Hepatocyte (in vitro differentiated cells): ENCODE measurements at places on chromosomes 12 and 14. TPM values are rescaled to one million over a fixed set of nuclear protein-coding genes. Genes with fewer than 3 reads are reported as not detected.

DNA sequence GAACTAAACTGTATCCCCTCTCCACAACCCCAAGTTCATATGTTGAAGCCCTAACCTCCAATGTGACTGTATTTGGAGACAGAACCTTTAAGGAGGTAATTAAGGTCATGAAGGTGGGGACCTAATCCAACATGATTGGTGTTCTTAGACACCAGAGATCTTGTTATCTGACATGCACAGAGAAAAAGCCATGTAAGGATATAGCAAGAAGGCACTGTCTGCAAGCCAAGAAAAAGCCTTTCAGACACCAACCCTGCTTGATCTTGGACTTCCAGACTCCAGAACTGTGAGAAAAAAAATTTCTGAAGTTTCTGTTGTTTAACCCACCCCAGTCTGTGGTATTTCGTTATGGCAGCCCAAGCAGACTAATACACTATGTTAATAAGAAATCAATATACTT is 62.2 kb upstream of the CFL2 start:
- no peak for DNase-seq

GRCh38 chr14:102403028-102403427 is 40.3 kb downstream of the TECPR2 start:
- no peak for DNase-seq

GRCh38 chr12:3902921-3903320 is 29.7 kb upstream of the PARP11 start:
- no peak for DNase-seq

GRCh38 chr14:80705241-80705980 is 236.1 kb downstream of the CEP128 start:
- no peak for DNase-seq

KLRC3 gene
- total RNA-seq = not detected in 2 replicates

B3GNT4 gene
- total RNA-seq = 0.13 TPM in 1 of 2 replicates, not detected in the other

GALNT8 gene
- total RNA-seq = 1.8 and 2.5 TPM in 2 replicates
